ENCODE measurements at places on chromosomes 7 and 10.

GRCh38 chr7:131498237-131498885 is 58.1 kb downstream of the PODXL start:
- no peak for DNase-seq

DNA sequence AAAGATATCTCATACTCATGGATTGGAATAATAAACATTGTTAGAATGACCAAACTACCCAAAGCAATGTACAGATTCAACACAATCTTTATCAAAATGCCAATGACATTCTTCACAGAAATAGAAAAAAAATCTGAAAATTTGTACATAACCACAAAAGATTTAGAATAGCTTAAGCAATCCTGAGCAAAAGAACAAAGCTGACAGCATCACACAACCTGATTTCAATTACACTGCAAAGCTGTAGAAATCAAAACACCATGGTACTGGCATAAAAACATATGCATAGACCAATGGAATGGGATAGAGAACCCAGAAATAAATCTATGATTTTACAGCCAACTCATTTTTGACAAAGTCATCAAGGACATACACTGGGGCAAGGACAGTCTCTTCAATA is 130.0 kb upstream of the TMEM72 start:
- DNase-seq, result no peak

GRCh38 chr10:61320257-61320587 is 133.0 kb downstream of the TMEM26 start:
- DNase-seq, result no peak

GRCh38 chr10:46516660-46517416 is 39.6 kb downstream of the GPRIN2 start:
- peak; percentile 63 for DNase-seq

GRCh38 chr10:59557642-59558041 is 152.0 kb downstream of the SLC16A9 start:
- no peak for DNase-seq

- no peak for DNase-seq
These were observed 424.8 kb downstream of the MDFIC start for GRCh38 chr7:115346685-115347084.

DNA sequence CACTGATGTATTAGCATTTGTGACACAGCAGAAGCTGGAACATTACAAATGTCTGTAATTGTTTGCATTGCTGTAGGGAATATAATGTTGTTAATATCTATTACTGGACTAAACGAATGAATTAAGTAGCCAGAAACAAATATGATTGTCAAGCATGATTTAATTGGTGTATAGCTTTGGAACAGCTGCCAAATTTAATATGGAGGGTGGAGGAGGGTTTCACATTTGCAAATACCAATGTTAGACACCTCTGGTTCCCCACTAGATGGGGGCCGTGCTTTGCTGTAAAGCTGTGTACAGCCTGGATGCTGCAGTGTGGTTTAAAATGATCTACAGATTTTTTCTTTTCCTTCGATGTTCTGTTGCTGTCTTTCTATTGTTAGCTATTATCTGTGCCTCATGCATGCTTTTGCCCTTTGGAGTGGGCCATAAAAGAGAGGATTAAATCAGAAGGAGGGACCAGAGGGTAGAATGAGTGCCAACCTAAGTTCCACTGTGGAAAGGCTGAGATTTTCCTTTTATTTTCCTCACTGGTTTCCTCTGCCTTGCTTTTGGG is 23.1 kb downstream of the DNAJB9 start:
- DNase-seq, result no peak

- peak; percentile 64 for DNase-seq
These were observed 346.9 kb downstream of the DNAJB6 start for GRCh38 chr7:157683747-157684156.

DNA sequence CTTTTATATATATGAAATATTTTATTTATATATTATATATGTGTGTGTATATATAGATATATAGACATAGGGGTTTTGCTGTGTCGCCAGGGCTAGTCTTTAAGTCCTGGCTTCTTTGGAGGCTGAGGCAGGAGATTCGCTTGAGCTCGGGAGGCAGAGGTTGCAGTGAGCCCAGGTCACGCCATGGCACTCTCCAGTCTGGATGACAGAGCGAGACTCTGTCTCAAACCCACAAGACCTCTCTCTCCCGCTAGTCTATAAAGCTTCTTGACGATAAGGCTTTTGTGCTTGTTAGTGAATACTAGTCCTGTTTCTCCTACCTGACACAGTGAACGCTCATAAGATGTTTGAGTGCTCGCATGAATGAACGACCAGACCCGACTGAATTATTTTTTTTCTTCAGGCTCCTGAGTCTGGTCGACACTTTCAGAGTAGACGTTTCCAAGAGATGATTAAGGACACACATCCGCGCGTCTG is 577 bp upstream of the DDX21 start:
- no peak for DNase-seq

- no peak for DNase-seq
These were observed 39.7 kb downstream of the CARD11 start for GRCh38 chr7:3003936-3004335.

- no peak for DNase-seq
These were observed 1.2 kb upstream of the OR6V1 start for GRCh38 chr7:143050931-143051330.

DNA sequence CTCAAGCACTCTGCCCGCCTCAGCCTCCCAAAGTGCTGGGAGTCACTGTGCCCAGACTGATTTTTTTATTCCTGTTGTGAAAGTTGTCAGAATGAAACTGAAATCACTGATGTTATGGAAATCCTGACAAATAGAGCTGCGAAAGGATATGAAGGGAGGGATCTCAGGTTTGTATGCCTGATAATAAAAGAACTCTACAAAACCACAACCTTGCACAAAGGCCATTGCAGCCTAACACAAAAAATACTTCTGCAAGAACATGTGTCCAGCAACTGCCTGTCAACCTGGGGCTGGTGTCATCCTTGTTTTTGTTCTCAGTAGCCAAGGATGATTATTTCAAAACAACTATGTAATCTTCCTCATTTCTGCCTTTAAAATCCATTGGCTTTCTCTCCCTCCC is 126.1 kb downstream of the NEBL start:
- no peak for DNase-seq

DNA sequence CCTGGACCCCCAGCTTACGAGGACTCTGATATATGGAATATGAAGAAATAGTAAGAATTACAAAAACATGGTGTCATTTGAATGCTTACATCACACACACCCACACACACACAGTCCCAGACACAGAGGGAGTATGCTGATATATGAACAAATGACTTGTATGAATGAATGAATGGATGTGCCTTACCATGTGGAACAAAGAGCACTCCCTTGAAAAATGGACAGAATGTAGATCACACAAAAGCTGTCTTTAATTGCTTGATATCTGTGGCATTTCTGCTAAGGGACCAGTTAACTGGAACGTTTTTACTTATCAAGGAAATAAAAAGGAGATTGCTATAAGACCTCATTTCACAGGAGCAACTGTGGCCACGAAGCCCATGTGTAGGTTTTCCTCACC is 46.0 kb downstream of the PRTFDC1 start:
- DNase-seq, result no peak

GRCh38 chr7:74494076-74494548 is 40.4 kb downstream of the GTF2IRD1 start:
- DNase-seq, result no peak

- DNase-seq, result no peak
These were observed 277.6 kb downstream of the KCND2 start for GRCh38 chr7:120550494-120551048.

DNA sequence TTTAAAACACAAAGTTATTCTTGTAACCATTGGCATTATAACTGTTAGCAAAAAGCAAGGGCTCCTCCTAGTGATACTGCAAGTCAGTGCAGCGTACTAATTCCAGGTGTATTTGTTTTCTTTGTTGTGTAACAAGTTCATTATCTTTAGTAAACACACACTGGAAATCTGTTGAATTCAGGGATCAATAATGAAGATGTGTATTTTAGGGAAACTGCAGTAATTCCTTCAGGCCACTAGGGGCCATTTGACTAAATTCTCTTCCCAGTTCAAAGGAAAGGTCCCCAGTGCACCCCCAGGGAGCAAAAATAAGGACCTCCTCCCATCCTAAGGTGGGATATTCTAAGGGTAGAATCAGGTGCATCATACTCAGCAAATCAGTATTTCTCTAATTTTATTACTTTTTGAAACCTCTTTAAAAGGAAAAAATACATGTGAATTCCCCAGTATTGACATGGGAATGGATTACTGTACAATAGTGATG is 158.6 kb upstream of the LYZL1 start:
- DNase-seq, result no peak

GRCh38 chr7:114956702-114957101 is 34.8 kb downstream of the MDFIC start:
- DNase-seq, result no peak

DNA sequence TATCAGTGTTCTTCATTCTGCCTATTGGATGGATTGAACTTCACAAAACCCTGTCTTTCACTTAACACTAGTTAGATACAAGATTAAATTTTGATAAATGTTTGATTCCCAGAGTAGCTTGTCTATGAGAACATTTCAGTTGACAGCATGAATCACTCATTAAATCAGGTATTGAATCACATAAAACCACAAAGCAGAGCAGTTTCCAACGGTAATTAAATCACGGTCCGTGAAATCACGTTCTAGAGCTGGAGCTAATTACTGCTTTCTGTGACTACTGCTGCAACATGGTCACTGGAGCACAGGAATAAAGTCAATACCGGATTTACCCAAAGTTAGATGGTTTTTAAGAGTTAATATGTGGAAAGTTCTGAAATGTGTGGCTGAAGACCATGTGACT is 257.8 kb upstream of the PCDH15 start:
- no peak for DNase-seq

GRCh38 chr7:131723926-131724325 is 167.5 kb upstream of the PODXL start:
- DNase-seq, result no peak

DNA sequence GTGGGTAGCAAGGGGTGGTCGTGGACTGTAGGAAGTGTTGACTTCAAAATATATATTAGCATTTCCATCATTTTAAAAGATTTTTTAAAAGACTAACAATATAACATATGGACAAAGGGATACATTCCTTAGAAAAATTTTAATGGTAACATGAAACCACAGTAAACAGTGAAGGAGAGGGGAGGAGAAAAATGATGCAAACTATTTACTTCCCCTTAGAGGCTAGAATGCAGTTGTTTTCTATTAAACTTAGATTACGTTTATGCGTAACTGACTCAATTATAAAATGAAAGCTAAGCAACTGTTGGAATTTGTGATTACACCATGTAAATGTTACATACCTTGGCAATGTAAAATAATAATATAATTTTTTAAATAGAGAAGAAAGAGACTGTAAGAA is 41.3 kb downstream of the CALD1 start:
- DNase-seq, result no peak

DNA sequence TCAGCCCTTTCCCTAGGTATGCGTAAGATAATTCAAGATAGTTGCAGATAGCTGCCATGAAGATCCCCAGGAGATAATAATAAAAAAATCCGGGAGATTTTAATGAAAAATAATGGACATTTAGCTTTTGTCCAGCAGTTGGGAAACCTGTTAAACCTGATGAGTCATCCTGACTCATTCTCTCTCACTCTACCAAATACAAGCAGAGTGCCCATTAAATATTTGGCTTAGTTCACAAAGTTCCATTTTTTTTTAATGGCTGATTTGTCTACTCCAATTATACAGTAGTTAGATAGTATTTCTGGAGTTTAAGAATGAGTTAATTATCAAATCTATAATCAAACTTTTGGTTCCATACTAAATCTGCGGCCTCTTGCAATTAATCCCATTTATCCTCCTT is 2.1 kb upstream of the SHTN1 start:
- no peak for DNase-seq

GRCh38 chr7:46369933-46370654 is 449.0 kb upstream of the IGFBP3 start:
- DNase-seq, result no peak

GRCh38 chr10:12822126-12822892 is 179.2 kb downstream of the CCDC3 start:
- no peak for DNase-seq

- DNase-seq, result no peak
These were observed 76.2 kb upstream of the PLXNA4 start for GRCh38 chr7:132652507-132652906.

DNA sequence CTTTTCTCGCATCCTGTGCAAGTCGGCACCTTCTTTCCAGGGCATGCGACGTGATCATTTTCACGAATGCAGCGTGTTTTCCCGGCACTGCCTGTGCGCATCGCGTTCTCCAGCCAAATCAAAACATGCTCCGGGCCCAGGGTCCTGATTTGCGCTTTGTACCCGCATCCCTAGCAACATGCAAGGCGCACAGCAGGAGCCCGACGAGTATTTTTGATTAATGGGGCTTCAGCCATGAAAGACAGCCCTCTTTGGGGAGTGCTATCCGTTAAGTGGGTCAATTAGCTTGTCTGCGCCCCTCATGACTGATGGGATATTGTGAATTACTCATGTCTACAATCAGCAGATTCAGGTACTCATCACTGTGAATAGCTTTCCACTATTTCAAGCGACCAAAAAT is 243.3 kb upstream of the RNF32 start:
- no peak for DNase-seq

GRCh38 chr10:44811072-44811471 is 100.1 kb upstream of the TMEM72 start:
- no peak for DNase-seq

- DNase-seq, result no peak
These were observed 216.1 kb downstream of the HTR7 start for GRCh38 chr10:90641731-90642130.

DNA sequence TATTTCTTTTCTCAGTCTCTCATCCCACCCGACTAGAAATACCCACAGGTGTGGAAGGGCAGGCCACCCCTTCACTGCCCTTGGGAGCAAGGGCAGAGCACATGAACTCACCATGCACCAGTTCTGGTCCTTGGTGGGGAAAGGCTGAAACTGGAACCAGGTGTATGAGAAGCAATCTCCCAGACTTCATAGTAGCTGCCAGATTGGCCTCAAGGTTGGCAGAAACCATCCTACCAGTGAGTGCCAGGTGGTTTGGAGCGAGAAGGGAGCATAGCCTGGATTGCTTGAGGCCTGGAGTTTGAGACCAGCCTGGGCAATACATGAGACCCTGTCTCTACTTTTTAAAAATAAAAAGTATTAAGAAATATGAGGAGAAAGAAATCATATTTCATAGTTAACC is 138.8 kb downstream of the LYZL1 start:
- no peak for DNase-seq

DNA sequence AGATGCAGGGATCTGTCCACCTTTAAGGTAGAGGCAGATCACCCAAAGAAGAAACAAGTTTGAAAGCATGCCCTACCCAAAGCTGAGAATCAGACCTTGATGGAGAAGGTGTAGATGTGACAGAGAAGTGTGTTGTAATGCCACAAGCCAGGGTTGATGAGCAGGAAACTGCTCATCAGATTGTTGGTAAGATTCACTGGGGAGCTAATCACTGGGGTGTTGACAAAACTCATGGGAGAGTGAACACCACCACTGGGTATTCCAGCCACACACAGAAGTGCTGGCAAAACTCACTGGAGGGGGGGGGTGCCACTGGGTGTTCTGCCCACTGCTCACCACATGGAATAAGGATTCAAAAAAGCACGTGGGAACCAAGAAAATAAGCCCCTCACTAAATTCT is 95.2 kb downstream of the IQUB start:
- DNase-seq, result no peak

- no peak for DNase-seq
These were observed 37.6 kb downstream of the R3HCC1L start for GRCh38 chr10:98172073-98172472.

Data from posterior vena cava (tissue), 2 donors.